Activated gamma-delta T cell treated with Interleukin-2 at 50 U/mL for 16 hours (primary cell): ENCODE measurements at places on chromosomes 6 and 20.

DNA sequence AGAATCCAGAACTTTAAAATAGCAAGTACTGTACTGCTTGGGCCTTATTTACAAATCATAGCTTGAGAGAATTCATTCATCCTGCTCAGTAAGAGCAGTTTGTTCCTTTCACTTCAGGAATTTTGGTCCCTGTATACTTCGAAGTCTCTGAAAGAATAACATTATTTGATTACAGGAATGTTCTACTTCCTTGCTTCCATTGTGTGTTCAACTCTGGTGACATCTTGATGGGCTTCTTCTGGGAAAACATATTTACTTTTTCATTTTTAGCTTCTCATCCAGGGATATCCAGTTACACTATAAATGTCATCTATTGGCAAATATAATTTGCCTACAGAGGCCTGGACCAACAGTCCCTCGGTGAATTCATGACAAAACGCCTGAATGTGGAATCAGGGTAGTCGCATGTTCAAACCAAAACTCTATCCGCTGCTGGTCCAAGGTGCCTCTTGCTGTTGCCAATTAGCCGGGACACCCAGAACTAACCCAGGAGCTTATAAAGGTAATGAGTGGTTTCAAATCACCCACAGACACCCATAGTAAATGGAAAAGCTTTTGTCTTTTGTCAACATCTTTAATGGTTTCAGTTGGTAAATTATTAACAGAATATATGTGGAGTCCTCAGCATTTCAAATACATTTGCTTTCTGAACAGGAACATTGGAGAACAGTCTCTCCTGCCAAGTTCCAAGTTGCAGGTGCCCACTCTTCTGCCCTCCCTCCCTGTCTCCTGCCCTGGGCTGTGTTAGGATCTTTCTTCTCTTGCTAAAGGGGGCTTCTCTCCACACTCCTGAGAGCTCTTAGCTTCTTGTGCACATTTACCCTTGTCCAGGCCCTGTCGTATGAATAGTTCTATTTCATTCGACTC lies 162.5 kb upstream of the CITED2 start:
- DNase-seq: no peak

GRCh38 chr6:120587381-120587780 lies 746.9 kb downstream of the TBC1D32 start:
- no peak for DNase-seq

GRCh38 chr6:41429506-41430504 lies 94.4 kb downstream of the NCR2 start:
- no peak for DNase-seq

DNA sequence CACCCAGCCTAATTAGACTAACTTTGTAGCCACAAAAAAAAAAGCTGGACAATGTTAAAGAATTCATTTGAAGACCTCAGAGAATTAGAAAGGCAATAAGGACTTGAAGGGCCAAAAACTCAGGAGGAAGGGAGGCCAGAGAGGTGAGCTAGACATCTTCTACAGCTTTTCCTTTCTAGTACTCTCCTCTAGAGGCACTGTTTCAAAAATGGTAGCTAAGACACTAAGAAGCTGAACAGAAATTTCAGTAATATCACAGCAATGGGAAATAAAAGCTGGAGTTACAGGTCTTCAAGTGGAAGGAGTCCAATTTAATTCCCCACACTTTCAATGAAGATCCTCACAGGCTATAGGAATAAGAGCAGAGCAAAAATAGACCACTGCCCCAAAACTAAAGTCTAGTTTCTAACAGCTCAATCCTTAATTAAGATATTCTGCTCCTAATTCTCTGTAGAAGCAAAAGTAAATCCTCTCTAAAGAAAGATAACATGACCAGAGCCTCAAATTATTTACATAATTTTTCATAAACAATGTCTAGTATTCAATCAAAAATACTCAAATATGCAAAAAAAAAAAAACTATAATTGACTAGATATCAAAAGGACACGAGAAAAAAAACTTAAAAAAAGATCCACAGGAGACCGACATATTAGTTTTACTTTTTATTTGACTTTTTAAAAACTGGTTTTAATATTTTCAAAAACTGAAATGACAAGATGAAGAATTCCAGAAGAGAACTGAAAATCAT lies 63.7 kb downstream of the RNGTT start:
- DNase-seq: no peak

GRCh38 chr6:139144490-139145085 lies 9.7 kb downstream of the HECA start:
- no peak for DNase-seq

DNA sequence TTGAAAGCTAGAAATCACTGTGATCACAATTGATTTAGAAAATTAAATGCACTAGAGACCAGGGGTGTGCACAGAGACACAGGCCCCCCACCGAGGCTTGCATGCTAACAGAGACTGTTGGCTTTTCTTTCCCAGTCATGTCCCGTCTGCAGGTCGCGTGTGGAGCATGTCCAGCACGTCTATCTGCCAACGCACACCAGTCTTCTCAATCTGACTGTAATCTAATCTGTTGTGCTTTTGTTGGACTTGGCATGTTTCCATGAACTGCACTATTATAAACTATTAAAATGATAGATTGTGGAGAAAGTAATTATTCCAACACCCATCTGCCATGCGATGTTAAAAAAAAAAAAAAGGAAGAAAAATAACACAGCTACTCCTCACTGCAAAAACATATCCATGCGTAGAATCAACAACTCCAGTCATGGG lies 17.7 kb downstream of the MYLIP start:
- DNase-seq: no peak

- DNase-seq: no peak
These were observed 56.7 kb downstream of the VEGFA start for GRCh38 chr6:43826730-43827129.

DNA sequence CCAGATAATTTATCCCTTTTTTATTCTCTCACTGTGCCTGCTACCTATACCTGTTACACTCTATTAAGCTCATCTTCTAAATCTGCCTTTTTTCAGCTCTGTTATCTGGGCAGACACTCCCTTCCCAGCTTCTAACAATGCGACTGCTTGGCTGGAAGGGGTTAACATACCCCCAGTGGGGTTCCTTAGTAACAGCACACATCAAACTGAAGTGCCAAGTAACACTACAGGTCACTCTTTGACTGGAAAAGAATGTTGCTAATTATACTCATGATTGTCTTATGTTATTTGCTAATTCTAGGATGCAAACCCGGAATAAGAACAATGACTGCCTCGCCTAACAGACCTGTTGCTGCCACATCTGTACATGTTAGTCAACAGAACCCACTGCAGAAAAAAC lies 203.5 kb downstream of the EPM2A start:
- DNase-seq: no peak

DNA sequence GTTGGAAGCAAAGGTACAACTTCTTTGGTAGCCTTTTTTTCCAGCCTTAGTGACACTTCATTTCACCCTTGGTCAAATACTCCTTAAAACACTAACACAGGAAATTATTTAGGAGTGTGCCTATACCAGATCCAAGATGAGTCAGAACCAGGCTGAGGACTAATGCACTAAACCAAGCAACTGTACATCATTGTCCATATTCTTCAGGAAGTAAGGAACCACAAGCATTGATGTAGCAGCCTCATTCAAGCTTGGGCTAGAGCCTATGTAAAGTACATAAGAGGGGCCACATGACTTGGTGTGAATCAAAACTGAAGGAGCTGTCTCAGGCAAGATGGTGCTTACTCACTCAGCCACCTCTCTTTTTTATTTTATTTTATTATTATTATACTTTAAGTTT lies 20.7 kb upstream of the ADGB start:
- DNase-seq: no peak

- DNase-seq: no peak
These were observed 244.7 kb upstream of the PRND start for GRCh38 chr20:4476903-4477500.

DNA sequence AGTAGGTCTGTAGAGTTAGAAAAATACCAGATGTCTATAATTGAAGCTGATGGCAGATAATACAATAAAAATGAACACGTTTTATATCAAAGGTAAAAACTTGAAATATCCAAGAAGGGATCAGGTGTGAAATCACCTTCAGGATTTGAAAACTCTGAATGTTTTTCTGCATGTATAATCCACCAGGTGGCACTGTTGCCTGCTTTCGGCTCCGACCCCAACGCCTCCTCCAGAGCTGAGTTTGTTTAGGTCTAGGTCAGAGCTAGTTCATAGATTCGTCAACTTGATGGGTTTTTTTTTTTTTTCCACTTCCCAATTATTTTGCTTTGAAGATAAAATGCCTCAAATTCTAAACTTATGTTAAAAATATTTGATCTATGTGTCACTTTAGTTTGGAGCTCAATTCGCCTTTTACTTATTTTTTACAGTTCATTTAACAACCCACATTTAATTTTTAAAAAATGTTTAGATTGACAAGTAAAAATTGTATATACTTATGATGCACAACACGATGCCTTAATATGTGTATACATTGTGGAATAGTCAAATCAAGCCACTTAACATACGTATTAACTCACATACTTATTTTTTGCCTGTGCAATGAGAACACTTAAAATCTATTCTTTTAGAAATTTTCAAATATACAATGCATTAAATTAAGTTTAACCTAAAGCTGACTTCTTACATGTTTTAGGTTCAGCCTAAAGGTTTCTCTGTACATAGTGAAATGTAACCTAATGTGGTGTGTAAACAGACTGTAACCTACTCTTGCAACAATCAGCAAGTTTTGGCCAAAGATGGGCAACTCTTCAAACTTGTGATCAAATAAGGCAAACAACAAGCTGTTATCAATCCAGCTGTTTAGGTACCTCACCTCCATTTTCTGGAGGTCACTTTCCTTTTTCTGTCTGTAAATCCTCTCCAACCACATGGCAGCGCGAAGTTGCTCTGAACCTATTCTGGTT lies 39.4 kb upstream of the ENPP4 start:
- peak; percentile 57 for DNase-seq

DNA sequence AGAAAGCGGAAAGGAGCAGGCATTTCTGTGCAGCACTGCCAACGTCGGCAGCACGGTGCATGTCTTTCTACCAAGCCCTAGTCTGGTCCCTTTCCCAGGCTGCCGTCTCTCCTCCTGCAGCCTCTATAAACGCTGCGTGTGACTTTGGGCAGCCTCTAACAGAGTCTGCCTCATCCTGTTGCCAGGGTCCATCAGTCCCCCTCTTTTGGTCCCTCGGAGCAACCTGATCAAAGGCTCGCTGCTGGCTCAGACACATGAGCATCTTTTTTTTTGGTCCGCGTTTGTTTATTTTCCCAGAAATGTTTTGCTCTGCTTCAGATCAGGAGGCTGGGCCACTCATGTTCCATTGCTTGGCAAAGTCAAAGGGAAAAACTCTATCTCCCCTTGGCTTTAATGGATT lies 166.8 kb upstream of the CST7 start:
- DNase-seq: no peak

- DNase-seq: no peak
These were observed 801 bp downstream of the CCDC28A start for GRCh38 chr6:138774370-138774769.

- no peak for DNase-seq
These were observed 51.1 kb upstream of the MYL9 start for GRCh38 chr20:36490191-36490590.

GRCh38 chr20:31674895-31675827 lies 37.4 kb downstream of the COX4I2 start:
- DNase-seq: peak; percentile 60

DNA sequence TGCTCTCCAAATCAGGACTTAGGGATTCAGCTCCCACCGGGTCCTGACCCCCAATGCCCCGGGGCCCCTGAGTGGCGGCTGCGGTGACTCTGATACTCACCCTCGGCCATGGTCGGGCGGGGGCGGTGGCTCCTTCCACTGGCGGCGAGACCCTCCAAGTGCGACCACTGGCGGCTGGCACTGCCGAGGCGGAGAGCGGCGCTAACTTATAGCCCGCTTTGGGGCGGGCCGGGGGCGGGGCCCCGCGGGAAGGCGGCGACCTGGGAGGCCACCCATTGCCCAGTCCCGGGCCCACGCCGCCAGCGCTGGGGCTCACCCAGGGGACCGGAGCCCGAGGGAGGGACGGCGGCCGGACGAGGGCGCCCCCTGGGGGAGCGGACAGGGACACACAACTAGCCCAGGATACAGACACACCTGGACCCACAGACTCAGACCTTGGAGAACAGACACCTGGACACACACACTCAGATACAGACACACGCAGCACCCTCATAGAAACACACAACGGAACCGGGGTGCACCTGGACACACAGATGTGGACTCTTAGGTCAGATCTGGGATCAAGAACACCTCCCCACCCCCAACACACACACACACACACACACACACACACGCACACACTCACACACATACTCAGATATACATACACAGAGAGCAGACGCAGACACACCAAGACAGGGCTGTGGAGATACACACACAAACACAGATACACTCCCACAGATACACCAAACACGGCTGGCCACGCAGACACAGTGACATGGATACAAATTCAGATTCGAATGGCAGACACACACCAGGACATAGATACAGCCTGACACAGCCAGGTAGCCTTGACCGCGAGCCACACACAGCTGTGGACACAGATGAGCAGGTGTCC lies at the start of gene TGM2:
TSS of gene TGM2 (minus strand) at position 182 of the 877 bp plus-strand sequence. CDS start at position 110, 72 bp downstream.
- DNase-seq: peak; percentile 28

GRCh38 chr6:16286151-16286522 lies 47.8 kb downstream of the GMPR start:
- no peak for DNase-seq

DNA sequence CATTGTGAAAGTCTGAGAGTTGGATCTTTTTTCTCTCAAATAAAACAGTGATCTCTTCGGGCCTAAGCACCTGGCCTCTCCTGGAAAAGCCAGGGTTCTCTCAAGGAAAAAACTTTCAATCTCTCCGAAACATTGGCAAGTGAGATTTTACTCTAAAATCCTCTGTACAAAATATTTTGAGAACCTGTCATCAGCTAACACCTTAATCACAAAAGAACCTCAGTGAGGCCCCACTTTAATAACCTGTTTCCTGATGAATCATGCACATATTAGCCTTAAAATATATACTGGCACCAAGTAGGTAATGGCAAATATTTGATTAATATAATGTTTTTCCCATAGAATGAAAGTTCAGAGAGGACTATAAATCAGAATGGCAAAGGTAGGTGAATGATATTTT lies 177.9 kb downstream of the FRK start:
- no peak for DNase-seq

DNA sequence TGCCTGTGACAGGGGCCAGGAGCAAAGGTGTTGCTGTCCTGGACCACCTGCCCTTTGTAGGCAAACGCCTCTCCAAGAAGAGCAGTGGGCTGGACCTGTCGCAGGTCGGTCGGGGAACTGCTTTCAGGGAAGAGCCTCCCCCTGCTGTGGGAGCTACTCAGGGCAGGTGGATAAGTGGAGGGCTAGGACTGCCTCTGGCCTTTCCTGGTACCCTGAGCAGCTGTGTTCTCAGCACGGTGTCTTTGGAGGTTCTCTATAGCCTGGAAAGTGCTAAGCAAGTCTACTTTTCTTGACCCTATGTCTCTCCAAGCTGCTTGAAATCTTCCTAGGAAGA lies 35.0 kb downstream of the BPIFB1 start:
- no peak for DNase-seq

GRCh38 chr6:99905209-99906106 lies 88.6 kb downstream of the MCHR2 start:
- no peak for DNase-seq
